Activated T-cell treated with anti-CD3 and anti-CD28 coated beads for 1 hour (primary cell): ENCODE measurements at places on chromosomes 12 and 14.

DNA sequence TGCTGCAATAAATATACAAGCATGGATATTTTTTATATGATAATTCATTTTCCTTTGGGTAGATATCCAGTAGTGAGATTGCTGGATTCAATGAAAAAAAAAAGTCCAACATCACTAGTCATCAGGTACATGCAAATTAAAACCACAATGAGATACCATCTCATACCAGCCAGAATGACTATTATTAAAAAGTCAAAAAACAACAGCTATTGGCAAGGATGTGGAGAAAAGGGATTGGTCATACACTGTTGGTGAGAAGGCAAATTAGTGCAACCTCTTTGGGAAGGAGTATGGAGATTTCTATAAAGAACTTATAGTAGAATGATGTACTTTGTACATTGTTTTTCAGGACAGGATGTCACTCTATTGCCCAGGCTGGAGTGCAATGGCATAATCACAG, 531.2 kb upstream of the MGAT4C start:
- DNase-seq = no peak

GRCh38 chr14:90453401-90453951, 56.6 kb downstream of the CALM1 start:
- no peak for DNase-seq

DNA sequence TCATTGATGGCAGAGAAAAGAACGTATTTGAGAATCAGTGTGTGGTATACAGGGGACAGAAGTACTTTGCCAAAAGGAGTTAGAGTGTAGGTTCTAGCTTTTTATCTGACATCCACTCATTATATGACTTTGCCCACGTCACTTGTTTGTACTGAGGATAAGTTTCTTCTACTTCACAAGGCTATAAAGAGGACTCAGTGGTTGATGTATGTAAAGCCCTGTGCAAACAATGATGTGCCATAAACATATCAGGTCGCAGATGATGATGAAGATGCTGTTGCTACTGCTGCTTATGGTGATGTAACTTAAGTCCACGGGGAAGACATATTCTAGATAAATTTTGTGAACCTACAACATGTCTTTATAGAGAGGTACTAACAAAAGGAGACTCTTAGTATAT, 66.3 kb downstream of the TRHDE start:
- no peak for DNase-seq

- no peak for DNase-seq
Measured at GRCh38 chr12:67662910-67663538, 14.5 kb downstream of the DYRK2 start.

- DNase-seq = no peak
Measured at GRCh38 chr12:131459773-131460365, 251.0 kb upstream of the SFSWAP start.

DNA sequence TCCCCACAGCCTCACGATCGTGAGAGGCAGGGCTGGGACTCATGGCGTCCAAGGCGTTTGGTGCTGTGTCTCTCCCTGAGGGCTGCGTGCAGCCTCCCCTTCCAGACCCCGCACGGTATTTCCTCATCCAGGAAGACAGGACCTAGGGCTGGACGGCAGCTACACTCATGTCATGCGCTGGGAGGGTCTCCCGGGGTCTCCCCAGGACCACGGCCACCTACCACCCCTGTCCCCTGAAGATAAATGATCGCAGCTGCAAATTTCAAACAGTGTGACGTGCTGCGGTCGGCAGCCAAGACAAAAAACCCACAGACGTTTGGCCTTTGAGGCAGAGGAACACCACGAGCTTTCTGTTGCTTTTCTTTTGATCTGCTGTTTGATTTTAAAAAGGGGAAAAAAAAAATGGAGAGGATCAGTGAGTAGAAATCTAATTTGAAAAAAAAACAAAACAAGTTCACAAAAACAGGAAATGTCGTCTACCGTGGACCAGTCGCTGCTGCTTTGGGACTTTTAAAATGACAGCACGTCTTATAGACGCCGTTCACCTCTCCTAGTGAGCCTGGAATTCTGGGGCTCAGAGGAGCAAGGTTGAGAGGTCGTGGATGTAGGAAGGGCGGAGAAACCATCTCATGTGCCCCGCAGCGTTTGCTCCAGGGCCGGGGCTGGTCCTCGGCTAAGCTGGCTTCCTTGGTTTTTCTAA, 237.6 kb downstream of the SLC41A2 start:
- DNase-seq = peak; percentile 39

DNA sequence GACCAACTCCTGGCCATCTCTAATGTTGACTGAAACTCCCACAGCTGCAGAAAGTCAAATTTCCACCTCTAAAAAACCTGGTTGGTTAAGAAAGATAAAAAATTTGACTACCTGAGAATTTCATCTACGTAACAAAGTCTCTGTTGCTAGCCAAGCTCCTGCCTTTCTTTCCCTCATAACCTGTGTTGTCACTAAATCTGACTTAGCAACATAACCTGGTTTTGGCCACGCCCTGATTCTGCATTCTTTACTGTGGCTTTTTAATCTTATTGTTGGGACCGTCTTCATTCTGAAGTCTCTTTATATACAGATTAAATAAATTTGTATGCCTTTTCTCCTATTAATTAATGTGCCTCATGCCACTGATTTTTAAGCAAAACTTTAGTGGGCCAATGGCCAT, 16.1 kb upstream of the CD69 start:
- no peak for DNase-seq

DNA sequence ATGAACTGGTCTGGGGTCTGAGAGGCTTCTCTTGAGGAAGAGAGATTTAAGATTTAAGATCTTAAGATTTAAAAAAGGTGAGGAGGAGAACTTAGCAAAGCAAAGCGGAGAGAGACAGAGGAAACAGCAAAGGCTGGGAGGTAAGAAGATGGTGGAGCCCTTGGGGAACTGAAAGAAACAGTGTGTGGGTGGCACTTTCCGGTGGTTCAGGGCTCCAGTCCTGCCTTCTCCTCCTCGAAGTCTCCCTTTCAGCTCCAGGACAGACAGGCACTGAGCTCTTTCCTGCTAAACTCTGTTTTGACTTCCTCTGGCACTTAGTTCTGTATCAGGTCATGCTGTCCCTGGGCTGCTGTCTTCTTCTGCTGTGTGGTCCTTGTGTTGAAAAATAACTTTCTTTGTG, 298.7 kb upstream of the SRRM4 start:
- no peak for DNase-seq

DNA sequence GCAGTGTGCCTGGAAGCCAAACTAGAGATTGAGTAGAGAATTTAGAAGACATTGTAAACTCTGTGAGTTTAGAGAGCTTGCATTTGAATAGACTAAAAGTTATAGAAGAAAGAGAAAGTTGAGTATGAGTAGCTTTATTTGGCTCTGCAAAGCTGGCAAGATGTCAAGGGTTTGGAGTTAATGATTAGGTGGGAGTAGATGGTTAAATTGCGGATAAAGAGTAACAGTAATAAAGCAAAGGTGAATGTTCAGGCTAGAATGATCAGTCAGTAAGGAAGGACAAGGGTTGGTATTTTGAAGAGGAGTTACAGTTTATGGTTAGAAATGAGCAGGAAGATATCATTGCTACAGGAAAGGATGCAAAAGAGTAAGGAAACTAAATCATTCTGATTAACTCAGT, 5.2 kb downstream of the PPM1A start:
- no peak for DNase-seq

DNA sequence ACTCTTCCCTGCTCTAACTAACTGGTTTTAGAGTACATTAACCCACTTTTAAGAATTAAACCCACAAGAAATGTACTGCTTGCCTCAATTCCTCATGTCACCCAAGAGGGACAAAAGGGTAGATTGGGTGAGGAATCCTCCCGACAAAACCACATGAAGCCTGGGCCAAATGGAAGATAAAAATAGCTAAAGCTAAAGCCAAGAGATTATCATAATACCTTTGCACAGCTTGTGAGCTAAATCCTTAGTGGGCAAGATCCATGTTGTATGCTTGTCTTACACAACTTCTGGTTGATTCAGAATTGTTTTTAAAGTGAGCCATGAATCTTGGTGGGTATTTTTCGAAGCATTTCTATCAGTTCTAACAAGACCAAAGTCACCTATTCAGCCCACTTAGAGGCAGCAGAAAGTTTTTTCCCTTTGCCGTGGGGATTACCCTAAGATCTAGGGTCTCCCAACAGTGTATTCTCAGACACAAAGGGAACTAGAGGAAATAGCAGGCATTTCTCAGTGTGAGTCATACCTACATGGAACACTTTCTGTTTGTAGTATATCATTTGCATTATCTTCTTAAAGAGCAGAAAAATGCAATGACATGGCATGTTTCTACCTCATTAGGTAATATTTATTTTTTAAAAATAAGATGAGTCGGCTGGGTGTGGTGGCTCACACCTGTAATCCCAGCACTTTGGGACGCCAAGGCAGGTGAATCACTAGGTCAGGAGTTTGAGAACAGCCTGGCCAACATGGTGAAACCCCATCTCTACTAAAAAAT, 616.6 kb downstream of the KCNH5 start:
- DNase-seq = no peak

DNA sequence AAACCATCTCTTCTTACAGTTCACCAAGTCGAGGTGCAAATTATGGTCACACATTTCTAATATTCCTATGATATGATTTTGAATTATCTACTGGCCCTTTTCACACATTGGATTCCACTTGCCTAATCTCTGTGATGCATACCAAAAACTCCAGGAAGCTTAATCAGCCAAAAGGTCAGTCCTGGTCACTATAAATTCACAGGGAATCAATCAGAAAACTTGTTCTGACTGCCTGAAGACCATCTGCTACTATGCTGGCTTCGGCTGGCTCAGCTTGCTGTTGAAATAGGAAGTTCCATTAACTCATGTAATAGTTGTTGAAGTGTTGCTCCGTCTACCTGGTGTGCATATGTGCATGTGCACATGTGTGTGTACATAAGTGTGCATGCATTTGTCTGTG, 142.8 kb upstream of the FLRT2 start:
- DNase-seq = no peak

DNA sequence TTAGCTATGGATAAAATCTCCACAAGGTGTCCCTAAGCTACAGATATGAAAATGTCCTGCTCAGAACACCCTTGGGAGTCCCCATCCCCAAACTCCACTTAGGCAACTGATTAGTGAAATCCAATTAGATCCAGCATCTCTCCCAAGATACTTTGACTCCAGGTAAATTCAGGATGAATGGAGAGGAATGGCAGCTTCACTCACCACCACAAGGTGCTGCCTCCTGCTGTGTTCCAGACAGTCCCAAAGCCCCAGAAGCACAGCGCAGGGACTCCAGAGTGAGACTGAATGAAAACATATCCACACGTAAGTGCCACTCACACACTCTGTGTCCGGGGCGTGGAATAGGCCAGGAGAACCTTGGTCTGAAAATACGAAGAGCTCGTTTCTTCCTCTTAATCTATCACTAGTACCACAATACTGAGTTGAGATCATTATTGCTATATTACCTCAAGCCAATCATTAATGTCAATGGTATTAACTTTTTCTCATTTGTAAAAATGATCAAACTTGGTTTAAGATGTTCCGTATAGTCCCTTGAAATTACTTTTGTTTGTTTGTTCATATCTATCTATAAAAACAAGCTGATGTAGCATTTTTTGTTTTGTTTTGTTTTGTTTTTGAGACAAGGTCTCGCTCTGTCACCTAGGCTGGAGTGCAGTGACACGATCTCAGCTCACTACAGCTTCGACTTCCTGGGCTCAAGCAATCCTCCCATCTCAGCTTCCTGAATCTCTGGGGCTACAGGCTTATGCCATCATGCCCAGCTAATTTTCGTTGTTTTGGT, 70.0 kb upstream of the BICD1 start:
- no peak for DNase-seq

DNA sequence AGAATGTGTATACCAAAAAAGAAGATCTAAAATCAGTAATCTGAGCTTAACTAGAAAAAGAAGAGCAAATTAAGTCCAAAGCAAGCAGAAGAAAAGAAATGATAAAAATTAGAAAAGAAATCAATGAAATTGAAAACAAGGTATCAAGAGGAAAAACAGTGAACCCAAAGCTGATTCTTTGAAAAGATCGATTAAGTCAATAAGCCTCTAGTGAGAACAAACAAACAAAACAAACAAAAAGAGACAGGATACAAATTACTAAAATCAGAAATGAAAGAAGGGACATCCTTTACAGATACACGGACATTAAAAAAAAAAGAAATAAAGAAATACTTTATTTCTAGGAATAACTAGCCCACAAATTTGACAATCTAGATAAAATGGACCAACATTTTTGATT, 12.9 kb upstream of the GALNT8 start:
- DNase-seq = no peak

DNA sequence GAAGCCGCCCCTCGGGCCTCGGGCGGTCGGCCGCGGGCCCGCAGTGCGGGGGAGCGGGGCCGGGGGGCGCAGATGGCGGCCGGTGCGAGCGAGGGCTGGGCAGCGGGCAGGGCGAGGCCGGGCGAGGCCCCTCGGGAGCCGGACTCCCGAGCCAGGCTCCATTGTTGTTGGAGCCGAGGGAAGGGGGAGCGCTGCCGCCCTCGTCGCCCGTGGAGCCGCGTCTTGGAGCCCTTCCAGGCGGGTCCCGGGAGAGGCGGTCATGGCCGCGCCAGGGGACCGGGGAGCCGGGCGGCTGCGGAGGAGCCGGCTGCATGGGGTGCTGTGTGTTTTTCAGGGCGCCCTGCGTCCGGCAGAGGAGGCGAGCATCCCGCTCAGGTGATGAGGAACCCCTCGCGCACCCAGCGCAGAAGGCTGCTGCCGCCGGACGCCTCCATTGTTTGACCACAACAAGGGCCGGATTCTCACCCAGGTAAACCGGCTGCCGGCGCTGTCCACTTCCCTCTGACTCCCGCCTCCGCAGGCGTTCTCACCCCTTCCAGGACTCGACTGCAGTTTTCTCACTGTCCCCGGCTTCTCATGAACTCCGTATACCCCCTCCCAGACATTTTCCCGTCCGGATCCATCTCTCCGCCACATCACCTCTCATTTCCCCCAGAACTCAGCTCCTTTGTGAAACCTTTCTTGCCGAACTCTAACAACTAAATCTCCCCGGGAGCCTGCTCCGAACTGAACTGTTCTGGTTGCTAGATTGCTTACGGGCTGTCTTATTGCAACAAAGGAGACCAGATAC, 732 bp downstream of the ZNF664 start:
- DNase-seq = peak; percentile 12

DNA sequence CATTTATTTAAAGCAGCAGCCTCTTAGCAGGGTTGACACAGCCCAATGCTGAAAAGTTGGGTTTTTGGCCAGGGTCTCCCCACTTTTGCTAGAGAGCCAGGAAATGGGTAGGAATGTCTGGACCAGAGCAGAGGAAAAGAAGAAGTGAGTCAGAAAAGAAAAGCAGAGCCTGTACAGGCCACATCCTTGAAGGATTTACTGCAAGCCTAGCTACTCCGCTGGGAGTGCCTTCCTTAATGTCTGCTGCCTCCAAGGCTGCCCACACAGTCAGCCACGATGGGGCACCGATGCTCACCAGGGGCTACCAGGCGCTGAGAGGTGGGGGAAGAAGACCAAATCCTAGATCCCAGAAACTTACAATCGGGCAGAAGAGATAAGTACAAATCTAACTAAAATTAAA, 139.2 kb downstream of the C12orf75 start:
- no peak for DNase-seq

- DNase-seq = no peak
Measured at GRCh38 chr12:122130150-122130549, 43.9 kb downstream of the IL31 start.

- DNase-seq = no peak
Measured at GRCh38 chr12:2877953-2878732, 1.1 kb downstream of the RHNO1 start.
